ENCODE measurements at places on chromosomes 12 and 14.

DNA sequence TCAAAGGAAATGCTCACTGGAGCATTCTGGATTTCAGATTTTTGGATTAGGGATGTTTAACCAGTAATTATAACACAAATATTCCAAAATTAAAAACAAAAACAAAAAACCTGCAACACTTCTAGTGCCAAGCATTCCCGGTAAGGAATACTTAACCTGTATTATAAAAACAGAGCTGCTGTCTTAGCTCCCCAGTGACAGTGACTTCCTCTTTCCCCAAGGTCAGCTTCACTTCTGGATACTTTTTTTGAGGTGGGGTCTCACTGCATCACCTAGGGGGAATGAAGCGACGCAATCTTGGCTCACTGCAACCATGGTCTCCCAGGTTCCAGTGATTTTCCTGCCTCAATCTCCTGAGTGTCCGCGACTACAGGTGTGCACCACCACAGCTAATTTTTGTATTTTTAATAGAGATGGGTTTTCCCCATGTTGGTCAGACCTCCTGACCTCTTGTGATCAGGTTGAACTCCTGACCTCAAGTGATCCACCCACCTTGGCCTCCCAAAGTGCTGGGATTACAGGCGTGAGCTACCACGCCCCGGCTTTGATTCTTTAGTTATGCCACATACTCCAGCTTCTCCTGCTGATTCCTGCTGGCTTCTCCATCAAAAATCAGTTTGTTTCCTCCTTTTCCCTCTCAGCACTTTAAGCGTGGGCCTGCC, 15.9 kb downstream of the PPP1CC start:
- DNase-seq, result no peak

DNA sequence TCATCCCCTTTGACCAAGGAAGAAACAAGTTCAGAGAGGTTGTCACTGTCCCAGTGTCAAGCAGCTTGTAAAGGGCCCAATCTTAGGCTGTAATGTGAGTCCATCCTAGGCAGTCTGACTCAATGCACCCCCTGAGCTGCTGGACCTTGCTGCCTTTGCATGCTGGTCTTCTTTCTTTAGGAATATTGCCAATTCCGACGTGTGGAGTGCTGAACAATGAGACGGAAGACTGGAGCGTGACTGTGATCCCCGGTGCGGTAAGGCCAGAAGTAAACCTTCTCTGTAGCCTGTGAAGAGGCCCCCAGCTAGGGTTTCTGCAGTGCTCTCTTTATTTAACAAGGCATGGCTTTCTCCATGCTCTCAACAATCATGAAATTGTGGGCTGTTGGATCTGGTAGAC, 963 bp downstream of the TCTN2 start:
- DNase-seq, result no peak

DNA sequence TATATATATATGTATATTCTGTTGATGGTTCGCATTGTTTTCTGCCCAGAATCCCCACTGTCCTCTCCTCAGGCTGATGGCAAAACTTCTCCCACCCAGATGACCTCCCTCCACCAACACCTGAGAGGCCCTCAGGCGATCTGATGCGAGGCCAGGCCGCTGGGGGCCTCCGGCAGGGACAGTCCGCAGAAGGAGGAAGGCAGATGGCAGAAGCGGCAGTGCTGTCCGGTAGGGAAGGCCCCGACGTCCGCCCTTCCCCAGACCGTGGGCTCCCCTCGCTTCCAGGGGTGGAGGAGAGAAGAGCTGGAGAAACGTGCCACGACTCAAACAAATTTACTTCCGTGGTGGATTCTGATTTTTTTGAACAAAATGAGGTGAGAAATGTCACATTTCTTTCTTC, 178.3 kb upstream of the RGS6 start:
- DNase-seq, result no peak

DNA sequence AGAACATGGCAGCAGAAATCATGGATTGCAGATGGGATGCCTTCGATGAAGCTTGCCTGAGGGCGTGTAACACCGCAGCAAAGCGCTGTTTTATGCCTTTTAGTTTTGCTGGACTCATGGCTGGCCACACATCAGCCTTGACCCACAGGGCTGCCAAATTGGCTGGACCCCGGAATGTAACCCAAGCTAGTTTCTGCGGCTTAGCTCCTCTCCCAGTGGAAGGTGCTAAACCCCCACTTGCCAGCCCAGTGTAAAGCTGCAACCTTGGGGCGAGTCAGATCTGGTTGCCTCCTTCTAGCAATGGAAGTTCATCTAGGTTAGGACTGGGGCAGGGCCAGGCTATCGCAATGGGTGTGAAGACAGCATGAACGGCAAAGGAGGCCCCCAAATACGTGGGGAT, 38.3 kb downstream of the MEG3 start:
- no peak for DNase-seq

DNA sequence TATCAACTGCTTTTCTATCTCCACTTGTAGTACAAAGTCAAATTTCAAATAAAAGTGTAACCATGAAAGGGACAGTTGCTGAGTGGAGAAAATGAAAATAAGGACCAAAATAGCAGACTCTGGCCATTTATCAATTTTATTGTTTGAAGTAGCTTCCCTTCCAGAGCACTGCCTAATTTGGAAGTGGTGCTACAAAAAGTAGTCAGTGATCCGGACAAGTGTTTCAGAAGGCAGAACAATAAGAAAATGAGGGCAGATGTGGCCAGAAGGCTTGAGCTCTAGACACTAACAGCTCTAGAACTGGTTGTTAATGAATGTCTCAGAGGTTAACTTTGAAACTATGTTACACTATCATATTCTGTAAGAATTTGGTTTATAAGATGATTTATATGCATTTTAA, 48.9 kb downstream of the ABCC9 start:
- DNase-seq, result no peak

DNA sequence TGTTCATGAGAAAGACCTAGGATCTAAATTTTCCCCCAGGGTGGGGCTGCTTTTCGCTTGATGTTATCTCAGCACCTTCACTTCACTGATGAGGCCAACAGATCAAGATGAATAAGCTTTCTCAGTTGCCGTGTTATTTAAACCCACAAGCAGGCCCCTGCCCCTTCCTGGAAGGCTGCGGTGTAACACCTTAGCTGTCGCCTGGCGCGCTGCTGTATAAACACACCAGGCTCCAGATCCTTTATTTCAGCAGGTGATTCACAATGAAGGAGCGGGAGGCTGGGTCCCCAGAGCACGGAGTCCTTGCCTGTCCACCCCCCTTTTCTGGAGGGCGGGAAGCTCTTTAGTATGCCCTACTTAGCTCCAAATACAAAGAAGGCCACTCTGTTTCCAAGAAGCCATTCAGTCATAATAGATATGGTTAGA, 515.4 kb downstream of the FUT8 start:
- DNase-seq, result no peak

- DNase-seq, result peak; percentile 40
Observed at GRCh38 chr12:109743076-109743910, 29.7 kb downstream of the FAM222A start.
